ENCODE measurements at places on chromosomes 13 and 19. TPM values are rescaled to one million over a fixed set of nuclear protein-coding genes. Genes with fewer than 3 reads are reported as not detected.

- H3K27me3 ChIP-seq, result no peaks in the 10 kb centered on the region
- no peak overlapping the region for H3K27ac ChIP-seq
- no peak overlapping the region for H3K4me3 ChIP-seq
Measured at GRCh38 chr13:107069108-107069776, 501.3 kb upstream of the ARGLU1 start.

DNA sequence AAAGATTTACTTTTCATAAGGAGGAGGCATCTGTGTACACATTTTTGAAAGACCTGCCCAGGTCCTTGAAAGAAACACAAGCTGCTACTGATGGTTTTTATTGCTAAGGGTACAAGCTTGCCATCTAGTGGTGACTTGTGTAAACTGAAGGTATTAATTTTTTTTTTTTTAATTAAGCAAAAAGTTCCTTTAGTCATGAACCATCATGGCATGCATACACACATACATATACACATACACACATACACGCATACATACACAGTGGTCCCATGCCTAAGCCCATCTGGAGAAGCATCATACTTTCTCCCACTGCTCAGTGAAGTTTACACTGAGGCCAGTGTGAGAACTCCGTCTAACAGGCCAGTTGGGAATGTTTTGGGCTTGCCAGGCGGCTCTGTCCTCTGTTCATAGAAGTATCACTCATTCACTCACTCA, 312.5 kb downstream of the DCLK1 start:
- no peaks in the 10 kb centered on the region for H3K4me1 ChIP-seq
- no peaks in the 10 kb centered on the region for H3K27me3 ChIP-seq
- H3K4me3 ChIP-seq, result no peak overlapping the region
- H3K27ac ChIP-seq, result no peak overlapping the region

DNA sequence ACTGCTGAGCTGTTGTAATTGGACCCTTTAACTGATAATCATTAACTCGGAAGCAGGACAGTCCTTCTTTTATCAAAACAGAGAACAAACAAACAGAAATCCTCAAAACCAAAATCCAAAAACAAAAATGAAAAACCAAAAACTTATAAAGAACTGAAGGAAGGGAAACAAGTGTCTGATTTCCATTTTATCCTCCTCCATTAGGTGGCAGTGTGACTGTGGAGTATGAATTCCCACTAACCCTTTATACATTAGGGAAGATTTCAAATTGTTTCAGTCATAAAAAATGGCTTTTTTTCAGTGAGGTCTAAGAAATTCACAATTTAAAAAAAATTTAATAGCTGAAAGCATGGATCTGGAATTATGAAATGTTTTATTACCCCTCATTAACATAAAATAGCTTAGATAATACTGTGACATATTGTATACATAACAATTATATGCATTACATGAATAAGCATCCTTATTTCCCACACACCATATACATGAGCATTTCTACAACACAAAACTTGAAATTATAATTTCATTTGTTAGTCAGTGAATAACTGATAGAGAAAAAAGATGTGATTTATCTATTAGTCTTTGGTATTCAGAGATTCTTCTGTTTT, 1074.3 kb upstream of the PCDH9 start:
- no peak overlapping the region for H3K27ac ChIP-seq
- H3K27me3 ChIP-seq, result no peaks in the 10 kb centered on the region
- H3K4me1 ChIP-seq, result no peaks in the 10 kb centered on the region

GRCh38 chr19:46211201-46211881, 18.2 kb upstream of the IGFL1 start:
- no peaks in the 10 kb centered on the region for H3K36me3 ChIP-seq
- peaks cover 50% of the 10 kb centered on the region for H3K4me1 ChIP-seq
- peak; percentile 97 for DNase-seq

ADGRL1 gene
- 6.8 TPM for polyA plus RNA-seq
